Dermis blood vessel endothelial cell (primary cell): ENCODE measurements at places on chromosomes 1 and 21. TPM values are rescaled to one million over a fixed set of nuclear protein-coding genes. Genes with fewer than 3 reads are reported as not detected.
A peak's percentile ranks its signal among the peaks of the same experiment; 100 is the strongest.

The FCRLB gene
- 0.51 and 0.56 TPM in 2 replicates for total RNA-seq

The ZBTB21 gene
- total RNA-seq = 5.3 and 6.1 TPM in 2 replicates

The ZNF593OS gene
- not detected in 2 replicates for total RNA-seq

The AGT gene
- under 0.01 TPM in 1 of 2 replicates, not detected in the other for total RNA-seq

The SLC35F3 gene
- total RNA-seq = under 0.01 TPM in 1 of 2 replicates, not detected in the other

The TACSTD2 gene
- total RNA-seq = 43.9 and 48.0 TPM in 2 replicates

The UTS2 gene
- total RNA-seq = not detected in 2 replicates

The GBP1 gene
- 24.8 and 27.6 TPM in 2 replicates for total RNA-seq

GRCh38 chr1:186014370-186015037 is 280.3 kb downstream of the HMCN1 start:
- DNase-seq = no peak

GRCh38 chr21:39714331-39714730 is 30.7 kb upstream of the IGSF5 start:
- no peak for DNase-seq

GRCh38 chr1:99590578-99591209 is 55.2 kb upstream of the PALMD start:
- peak; percentile 98 for DNase-seq

- no peak for DNase-seq
Observed at GRCh38 chr21:45234127-45234526, 53.6 kb downstream of the POFUT2 start.

- no peak for DNase-seq
Observed at GRCh38 chr1:196685506-196685905, 33.7 kb downstream of the CFH start.

GRCh38 chr1:38244218-38244845 is 197.7 kb upstream of the POU3F1 start:
- no peak for DNase-seq

- peak; percentile 96 for DNase-seq
Observed at GRCh38 chr1:45521413-45522323, at the start of gene PRDX1. Gene PRDX1, minus strand, starts transcription at chr1:45521884. Its CDS starts 2,841 bp downstream, at chr1:45519043.

DNA sequence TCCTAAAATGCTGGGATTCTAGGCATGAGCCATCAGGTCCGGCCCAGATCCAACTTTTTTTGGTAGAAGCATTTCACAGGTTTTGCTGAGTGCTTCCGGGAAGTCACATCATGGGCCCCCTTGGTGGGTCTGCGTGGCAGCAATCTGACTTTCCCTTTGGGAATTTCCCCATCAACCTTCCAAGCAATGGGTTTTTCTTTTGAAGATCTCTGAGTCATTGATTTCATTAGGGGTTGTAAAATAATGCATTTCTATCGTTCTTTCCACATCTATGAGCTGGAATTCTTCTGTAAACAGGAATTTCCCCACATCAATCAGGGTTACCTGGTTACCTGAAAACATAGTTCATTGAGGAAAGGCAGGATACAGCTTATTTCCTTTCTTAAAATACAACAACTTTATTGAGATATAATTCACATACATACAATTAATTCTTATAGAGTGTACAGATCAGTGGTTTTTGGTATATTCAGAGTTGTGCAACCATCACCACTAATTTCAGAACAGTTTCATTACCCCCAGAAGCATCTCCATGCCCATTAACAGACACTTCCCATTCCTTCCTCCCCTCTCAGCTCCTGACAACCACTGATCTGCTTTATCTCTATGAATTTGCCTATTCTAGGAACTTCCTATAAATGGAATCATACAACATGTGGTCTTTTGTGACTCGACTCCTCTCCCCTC is 9.9 kb upstream of the ZBTB17 start:
- peak; percentile 52 for DNase-seq

DNA sequence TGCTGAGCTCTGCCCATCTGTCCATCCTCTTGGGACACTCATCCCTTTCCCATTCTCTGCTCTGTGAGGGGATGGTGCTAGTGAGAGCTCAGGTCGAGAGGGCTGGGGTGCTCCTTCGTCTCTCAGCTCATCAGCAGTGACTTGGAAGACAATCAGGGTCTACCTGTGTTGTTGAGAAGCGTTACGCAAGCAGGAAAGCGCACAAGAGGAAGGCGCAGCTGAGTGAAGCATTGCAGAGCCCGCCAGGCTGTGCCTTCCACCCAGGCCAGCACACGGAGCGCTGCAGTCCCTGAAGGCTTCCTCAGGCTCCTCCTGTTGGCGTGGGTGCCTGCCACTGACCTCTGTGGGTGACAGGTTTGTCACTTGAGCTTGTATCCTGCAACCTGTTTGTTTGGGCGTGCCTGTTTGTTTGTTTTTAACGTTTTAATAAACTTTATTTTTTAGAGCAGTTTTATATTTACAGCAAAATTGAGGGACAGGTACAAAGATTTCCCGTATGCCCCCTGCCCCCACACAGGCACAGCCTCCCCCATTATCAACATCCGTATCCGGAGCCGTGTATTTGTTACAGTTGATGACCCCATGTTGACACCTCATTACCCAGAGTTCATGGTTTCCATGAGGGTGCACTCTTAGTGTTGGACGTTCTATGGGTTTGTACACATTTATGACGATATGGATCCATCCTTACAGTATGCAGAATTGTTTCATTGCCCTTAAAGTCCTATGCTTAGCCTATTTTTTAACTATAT is 36.7 kb downstream of the ADARB1 start:
- DNase-seq = no peak

DNA sequence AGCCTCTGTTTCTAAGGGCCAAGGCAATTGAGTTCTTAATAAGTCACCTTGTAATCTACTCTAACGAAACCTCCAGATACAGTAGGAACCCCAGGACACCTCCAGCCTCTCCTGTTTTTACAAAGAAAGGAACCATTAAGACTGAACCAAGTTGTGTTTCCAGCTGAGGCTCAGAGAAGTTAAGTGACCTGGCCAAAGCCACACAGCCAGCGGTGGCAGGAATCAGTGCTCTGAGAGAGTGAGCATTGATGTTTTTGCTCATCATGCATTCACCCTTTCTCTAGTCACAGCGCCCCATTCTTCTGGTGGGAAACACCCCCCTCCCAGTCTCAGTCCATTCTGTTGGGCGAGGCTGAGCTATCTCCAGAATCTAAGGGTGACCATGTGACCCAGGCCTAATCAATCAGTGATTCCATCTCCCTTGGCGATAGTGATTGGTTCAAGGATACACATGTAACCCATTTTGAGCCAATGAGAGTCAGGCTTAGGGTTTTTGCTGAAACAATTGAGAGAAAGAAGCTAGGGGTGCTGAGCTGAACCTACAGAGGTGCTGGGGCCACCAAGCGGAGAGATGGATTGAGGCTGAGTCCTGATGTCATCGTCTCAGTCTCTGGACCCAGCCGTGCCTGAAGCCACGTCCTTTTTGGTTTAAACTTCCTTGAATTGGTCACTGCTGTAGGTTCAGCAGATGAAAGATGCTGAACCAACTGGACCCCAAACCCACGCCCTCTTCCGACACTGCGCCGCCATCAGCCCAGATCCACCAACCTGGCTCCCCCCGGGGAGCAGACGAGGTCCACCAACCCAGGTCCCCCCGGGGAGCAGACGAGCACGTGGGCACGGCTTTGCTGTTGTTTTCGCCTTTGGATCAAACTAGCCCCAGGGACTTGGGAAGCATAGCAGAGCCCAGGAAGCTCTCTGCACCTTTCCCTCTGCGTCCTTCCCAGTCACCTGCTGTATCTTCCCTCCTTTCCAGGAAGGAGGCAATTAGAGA is 28.0 kb upstream of the RERE start:
- no peak for DNase-seq

- no peak for DNase-seq
Observed at GRCh38 chr1:14782741-14783591, 184.5 kb downstream of the KAZN start.

DNA sequence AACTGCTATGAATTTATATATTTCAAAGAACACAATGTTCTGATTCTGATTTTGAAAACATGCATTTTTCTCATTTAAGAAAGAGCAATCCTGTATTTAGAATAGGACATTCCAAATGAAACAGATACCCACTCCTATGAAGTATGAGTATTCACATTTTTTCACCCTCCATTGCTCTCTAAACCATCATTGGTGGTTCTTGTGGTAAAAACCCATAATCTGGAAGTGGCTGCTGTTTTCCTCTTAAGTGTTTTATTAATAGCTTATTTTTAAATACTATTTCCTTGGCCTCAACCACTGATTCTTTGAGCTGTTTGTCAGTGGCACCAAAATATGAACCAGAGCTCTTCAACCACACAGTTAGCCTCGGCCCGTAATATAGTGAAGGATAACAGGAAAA is 60.0 kb upstream of the ADAM30 start:
- DNase-seq = no peak

GRCh38 chr1:248303324-248303723 is at the start of gene OR2T12:
Gene OR2T12, minus strand, starts transcription at chr1:248303424. Its CDS starts 7,846 bp downstream, at chr1:248295578.
- no peak for DNase-seq

DNA sequence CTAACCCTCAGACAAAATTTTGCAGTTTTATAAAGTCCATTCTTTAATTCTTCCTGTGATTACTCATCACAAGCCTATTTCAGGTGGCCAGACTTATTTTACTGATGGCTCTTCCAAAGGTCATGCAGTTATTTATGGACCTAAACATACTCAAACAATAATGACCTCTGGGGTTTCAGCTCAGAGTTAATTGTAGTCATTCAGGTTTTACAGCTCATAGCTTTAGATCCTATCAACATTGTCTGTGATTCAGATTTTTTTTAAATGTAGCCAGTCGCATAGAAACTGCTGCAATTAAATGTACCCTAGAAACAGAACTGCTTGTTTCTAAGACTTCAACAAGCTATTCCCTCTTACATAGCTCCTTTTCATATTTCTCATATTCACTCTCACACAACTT is 270.8 kb downstream of the COL11A1 start:
- DNase-seq = no peak

DNA sequence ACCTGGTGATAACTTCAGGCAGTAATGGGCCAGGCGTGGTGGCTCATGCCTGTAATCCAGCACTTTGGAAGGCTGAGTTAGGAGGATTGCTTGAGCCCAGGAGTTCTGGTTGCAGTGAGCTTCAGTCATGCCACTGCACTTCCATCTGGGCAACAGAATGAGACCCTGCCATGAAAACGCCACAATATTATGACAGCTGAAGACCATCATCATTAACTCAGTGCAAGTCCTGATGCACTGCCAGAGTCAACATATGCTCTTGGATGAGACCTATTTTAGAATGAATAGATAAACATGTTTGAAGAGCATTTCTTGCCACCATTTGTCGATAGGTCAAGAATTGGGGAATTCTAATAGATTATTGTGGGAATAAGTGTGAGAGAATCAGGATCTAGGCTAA is 26.4 kb downstream of the HENMT1 start:
- DNase-seq = no peak

- peak; percentile 10 for DNase-seq
Observed at GRCh38 chr1:153976819-153977249, 640 bp downstream of the JTB start.

GRCh38 chr1:2025491-2025981 is 6.4 kb downstream of the GABRD start:
- peak; percentile 17 for DNase-seq

GRCh38 chr1:156747742-156748669 is 3.5 kb downstream of the HDGF start:
- DNase-seq = no peak

DNA sequence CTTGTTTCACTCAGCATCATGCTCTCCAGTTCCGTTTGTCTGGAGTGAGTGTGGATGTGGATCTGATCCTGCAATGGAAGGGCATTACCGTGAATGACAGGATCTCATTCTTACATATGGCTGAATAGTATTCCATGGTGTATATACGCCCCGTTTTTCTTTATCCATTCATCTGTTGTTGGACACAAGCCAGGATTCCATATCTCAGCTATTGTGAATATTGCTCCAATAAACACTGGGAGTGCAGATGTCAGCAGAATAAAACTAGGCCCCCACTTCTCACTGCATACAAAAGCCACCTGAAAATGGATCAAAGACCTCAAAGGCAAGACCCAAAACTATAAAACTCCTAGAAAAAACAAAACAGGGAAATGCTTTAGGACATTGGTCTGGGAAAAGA is 120.3 kb upstream of the TMPRSS2 start:
- no peak for DNase-seq

DNA sequence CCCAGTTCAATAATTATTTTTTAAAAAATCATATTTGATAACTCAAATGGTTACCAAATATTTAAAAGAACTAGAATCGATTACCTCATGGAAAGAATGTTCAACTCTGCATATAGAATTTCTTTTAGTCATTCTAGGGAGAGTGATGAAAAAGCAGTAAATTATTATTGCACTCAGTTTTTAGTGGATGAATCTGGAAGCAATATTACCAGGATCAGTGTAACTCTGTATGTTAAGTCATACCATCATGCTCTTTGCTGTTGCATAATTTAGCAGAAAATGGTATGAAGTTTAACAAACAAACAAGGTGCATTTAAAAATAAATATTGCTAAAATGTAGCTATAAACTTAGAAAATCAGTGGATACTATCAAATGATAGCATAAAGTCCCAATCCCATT is 46.1 kb upstream of the ARHGAP29 start:
- no peak for DNase-seq
